ENCODE measurements at places on chromosomes 2 and 18.

- DNase-seq, result no peak
Observed at GRCh38 chr2:217361483-217361880, 501.6 kb upstream of the TNP1 start.

DNA sequence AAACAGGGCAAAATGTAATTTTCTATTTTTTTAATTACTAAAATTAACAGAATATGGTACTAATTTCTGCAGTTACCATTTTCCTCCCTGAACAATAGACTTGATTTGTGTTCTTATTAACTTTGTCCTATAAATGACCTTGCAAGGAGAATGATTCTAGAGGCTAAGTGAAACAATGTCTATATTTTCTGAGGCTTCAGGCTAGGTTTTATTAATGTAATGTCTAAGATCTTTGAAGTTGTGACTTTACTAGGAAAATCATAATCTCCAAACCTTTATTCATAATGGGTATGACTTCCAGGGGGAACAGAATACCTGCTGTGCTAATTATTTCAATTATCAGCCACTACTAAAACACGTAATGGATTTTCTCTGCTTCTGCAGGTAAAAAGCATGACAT, 94.4 kb downstream of the TAF4B start:
- no peak for DNase-seq

- peak; percentile 35 for DNase-seq
Observed at GRCh38 chr2:196131949-196132925, 39.1 kb downstream of the STK17B start.

GRCh38 chr2:31205186-31205585, 12.1 kb downstream of the CAPN14 start:
- no peak for DNase-seq

DNA sequence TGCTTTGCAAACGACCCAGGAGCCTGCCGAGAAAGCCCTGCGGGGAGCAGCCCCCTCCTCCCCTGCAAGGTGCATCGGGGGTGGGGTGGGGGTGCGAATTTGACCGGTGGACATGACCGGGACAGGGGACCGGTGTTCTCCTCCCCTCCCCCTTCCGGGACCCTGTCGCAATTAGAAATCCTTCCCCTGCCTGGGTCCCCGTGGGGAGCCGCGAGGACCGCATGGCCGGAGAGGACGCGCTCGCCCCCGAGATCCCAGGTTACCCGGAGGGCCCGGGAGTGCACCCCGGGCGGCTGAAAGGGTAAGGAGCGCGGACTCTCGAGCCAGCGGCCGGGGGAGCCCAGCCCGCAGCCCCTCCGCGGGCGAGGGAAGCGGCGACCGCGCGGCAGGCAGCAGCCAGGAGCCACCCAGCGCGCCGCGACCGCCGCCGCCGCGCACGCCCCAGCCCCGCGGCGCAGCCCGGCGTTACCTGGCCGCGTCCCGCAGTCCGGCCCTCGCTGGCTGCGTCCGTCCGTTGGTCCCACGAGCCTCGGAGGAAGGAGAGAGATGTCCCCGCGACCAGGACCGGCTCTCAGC, 482 bp downstream of the DLGAP1 start:
- DNase-seq, result no peak

DNA sequence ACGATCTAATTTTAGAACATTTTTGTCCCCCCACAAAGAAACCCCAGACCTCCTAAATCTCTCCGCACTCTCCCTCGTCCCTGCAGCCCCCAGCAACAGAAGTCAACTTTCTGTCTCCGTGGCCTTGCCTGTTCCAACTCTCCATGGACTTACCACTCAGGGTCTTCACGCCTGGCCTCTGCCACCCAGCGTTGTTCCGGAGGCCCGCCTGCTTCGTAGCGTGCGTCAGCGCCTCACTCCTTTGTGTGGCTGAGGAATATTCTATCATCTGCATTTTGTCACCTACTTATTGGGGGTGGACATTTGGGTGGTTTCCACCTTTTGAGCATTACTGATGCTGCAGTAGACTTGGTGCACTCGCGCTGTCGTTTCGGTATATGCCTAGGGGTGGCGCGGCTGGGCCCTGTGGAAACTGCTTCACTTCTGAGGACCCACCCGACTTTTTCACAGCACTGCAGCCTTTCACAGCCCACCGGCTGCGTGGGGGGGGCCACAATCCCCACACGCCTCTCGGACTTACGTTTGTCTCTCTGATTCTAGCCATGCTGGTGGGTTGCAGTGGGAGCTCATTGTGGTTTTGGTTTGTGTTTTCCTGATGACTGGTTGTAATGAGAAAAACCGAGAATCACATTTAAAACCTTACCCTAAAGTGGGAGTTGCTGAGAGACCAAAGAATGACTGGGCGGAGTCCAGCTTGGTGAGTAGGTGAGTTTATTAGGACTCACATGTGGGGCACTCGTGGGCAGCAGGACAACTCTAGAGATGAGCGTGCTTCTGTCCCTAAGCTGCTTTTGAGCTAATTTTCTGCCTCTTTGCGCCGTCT, 1.4 kb upstream of the HSBP1L1 start:
- no peak for DNase-seq

DNA sequence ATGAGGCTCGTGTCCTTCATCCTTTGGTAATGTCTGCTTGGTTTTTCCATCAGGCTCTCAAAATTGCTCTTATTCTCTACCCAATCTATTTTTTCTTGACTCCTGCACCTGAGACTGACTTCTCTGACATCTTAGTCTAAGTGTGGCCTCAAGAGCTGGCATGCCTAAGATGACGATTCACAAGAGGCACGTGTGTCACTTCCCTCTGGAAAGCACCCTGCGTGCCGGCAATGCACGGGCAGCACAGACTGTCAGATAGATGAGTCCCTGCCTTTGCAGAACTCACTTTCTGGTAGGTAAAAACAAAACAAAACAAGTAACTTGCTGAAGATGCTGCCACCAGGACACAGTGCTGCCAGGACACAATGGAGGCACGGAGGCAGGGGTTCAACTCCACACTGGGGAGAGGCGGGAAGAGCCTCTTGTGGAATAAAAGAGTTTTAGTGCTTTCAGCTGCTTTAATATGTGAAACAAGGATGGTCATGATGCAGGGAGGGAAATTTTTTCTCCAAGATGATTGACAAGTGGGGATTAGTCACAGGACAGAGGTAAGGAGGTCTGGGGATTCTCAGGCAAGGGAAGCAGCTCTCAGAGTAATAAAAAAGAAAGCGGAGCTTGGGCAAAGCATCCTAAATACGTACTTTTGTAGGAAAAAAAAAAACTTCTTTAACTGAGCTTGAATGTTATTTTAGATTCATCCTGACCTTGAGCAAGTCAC, 27.3 kb downstream of the CYB5A start:
- no peak for DNase-seq

DNA sequence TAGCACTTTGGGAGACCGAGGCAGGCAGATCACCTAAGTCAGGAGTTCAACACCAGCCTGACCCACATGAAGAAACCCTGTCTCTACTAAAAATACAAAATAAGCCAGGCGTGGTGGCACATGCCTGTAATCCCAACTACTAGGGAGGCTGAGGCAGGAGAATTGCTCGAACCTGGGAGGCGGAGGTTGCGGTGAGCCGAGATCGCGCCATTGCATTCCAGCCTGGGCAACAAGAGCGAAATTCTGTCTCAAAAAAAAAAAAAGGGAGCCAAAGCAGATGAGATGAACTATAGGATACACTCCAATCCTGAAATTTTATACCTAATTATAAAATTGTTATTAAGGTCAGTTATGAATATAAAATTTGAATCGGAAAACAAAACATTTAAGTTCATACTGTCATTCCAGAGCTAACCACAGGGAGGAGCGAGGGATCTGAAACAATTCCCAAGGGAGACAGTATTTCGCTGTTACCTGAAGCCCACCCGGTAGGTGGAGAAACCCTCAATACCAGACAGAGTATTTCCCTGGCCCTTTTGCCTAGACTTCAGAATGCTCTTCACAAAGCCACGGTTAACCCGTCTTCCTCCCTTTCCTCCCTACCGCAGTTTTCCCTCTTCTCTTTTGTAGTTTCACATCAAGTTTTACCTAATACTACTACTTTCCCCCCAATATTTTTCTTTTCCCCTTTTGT, 1.4 kb downstream of the PPM1G start:
- DNase-seq, result peak; percentile 12

DNA sequence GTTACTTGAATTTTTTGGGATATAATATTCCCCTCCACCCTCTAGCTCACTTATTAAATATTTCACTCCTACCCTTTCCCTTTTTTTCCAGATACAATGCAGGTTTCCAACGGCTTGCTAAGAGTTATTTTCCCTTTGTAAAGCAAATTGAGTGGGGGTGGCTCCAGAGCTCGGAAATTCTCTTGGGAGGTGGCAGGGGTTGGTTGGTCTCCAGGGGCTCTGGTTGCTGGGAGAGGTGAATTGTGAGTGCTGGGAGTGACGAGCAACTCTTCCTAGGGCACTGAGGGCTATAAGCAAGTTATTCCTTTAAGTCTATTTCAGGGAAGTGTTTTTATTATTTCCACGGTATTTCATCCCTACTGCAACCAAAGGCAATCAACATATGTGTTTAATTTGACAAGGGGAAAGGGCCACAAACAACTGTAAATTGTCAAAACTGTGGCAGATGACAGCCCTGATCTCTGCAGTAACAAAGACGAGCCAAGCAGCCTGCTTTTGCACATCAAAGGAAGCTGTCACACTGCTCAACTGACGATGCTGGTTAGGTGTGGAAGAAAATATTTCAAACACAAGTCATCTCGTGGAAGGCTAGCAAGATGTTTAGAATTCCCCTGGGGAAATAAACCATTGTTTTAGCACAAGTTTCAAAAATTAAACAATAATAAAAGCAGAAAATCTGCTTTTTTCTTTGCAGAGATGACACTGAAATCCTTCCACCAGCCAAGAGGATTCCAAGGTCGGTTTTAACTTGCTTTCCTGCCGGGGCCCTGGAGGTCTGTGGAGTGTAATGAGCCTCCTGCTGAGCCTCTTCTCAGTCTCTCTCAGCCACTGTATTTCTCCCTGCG, 34.8 kb upstream of the ASXL2 start:
- DNase-seq, result no peak

- DNase-seq, result no peak
Observed at GRCh38 chr18:60350941-60351340, 21.6 kb downstream of the MC4R start.

DNA sequence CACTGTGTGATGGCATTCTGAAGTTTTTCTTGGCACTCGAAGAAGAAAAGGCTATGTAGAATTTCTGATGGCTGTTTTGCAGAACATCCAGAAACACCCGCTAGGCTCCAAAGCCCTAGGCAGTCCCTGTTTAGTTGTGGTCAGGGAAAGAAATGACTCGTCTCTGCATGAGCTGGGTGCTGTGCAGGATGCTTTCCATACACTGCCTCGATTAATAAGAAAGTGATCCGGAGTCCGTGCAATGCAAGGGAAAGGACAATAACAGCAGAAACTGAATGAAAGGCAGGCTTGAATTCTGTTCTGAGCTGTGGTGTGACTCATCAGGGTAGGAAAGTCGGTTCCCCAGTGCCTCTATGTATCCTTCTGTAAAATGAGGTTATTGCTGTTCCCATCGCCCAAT, 18.7 kb downstream of the MAPRE3 start:
- DNase-seq, result no peak

GRCh38 chr2:70946832-70947442, 11.2 kb downstream of the ATP6V1B1 start:
- no peak for DNase-seq
